ENCODE measurements at places on chromosomes 3 and 15. TPM values are rescaled to one million over a fixed set of nuclear protein-coding genes. Genes with fewer than 3 reads are reported as not detected.
A peak's percentile ranks its signal among the peaks of the same experiment; 100 is the strongest.

GRCh38 chr3:18556503-18557135 is 131.5 kb upstream of the SATB1 start:
- DNase-seq, result peak; percentile 70

- DNase-seq, result no peak
These were observed 2.2 kb upstream of the THRB start for GRCh38 chr3:24496529-24497482.

DNA sequence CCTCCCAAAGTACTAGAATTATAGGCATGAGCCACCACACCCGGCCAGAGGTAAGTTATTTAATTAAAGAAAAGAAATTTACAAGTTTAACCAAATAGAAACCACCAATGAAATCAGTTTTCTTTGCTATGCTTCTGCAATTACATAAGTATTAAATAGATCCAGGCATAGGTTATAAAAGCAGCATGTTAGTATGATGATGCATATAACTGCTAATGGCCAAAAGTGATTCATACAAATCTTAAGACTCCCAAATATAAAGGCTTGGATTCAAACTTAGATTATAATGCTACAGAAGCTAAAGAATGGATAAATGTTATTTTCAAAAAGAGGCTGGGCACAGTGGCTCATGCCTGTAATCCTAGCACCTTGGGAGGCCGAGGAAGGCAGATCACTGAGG is 32.8 kb upstream of the HDC start:
- DNase-seq, result no peak

GRCh38 chr15:99703603-99704443 is 29.4 kb downstream of the LYSMD4 start:
- no peak for DNase-seq

DNA sequence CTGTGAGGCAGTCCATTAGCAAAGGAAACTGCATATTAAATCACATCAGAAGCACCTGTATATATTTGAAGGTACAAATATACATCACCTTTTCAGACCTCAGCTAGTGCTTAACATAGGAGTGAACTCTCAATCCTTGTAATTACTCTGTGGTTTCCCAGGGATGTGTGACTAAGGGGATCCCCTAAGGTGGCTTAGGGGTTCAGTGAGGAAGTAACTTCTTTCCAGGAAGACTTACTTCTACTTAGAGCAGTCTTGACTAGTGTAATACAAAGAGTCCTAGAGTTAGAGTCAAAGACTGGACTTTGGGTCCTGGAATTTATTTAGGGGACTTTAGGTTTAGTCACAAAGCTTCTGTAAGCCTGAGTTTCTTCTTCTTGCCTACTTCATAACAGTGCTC is 8.7 kb upstream of the SUMF1 start:
- DNase-seq, result no peak

The SLC15A2 gene
- total RNA-seq, result 5.0 TPM

The GPR87 gene
- 1.3 TPM for total RNA-seq

DNA sequence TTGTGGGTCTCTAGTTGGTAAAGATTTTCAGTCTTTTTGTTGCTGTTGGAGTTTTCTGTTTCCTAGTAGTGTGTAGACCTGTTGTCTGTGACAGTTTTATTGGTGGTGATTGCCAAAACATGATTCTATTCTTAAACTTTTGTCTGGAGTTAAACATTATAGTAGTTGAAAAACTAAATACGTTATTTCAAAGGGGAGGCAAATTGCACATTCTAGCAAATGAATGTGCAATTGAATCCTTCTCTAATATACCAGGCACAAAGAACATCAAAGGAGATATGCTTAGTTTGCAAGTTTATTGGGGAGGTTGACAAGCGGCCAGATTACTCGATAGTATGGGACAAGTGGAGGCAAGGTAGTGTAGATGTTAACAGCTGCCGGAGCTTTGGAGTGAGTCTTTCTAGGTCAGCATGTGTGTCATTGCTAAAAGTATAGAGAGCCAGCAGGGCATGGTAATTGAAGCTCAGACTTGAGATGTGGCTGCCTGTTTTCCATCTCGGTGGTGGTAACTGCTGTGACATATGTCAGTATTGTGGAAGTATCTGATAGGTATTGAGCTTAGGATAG is 20.6 kb downstream of the CHD2 start:
- DNase-seq, result no peak

DNA sequence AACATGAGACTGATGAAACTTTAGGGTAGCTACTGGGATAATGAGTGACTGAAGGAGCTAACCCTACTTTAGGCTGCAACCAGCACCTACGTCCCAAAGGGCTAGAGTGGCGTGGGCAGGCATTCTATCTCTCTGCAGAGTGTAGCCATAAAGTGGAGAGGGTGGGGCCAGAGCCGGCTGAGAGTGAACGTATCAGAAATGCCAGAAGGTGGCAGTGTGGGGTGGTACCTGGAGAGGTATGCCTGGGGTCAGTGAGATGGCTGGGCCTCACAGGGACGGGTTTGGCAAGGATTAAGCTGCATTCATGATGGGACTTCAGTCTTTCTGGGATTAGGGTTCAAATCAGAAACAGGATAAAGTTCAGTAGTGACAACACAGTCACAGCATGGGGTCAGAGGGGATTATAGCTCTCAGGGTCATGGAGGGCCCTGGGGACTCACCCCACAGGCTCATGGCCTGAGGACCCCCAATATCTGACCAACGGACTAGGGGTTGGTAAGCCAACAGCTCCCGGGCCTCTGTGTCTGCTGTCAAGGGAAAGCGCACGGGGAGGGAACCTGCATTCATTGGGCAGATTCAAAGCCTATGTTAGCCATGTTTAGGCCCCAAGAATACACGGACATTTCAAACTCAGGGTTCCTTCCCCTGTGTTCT is 86.5 kb upstream of the FOXB1 start:
- DNase-seq, result peak; percentile 78

GRCh38 chr3:140614001-140614400 is 63.9 kb upstream of the TRIM42 start:
- no peak for DNase-seq

The CSK gene
- 231 TPM for total RNA-seq

The C3orf85 gene
- total RNA-seq, result not detected

The KLHL6 gene
- 47.0 TPM for total RNA-seq

The POLG gene
- 83.7 TPM for total RNA-seq

GRCh38 chr3:157081626-157082210 is 78.2 kb downstream of the CCNL1 start:
- DNase-seq, result peak; percentile 93

The PIGZ gene
- total RNA-seq, result 1.1 TPM

The VIPR1 gene
- total RNA-seq, result 5.2 TPM

- DNase-seq, result no peak
These were observed 186.6 kb downstream of the TIGIT start for GRCh38 chr3:114480442-114480841.

DNA sequence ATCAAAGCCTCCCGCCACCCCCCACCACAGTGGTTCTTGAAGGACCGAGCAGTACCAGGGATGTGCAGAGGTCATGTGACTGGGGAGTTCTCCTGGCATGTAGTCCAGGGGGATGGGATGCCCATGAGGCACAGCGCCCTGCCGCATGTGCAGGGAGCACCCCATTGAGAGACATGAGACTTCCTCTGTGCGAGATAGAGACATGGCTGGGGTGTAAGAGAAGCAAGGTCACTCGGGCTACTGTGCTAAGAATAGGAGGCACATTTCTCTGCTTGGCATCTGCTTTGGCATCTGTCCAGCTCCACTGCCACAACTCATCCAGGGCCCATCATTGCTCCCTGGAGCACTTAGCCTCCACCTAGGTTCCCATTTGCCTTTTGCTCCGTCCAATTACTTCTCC is 2.4 kb upstream of the CYP1A1 start:
- DNase-seq, result peak; percentile 52

DNA sequence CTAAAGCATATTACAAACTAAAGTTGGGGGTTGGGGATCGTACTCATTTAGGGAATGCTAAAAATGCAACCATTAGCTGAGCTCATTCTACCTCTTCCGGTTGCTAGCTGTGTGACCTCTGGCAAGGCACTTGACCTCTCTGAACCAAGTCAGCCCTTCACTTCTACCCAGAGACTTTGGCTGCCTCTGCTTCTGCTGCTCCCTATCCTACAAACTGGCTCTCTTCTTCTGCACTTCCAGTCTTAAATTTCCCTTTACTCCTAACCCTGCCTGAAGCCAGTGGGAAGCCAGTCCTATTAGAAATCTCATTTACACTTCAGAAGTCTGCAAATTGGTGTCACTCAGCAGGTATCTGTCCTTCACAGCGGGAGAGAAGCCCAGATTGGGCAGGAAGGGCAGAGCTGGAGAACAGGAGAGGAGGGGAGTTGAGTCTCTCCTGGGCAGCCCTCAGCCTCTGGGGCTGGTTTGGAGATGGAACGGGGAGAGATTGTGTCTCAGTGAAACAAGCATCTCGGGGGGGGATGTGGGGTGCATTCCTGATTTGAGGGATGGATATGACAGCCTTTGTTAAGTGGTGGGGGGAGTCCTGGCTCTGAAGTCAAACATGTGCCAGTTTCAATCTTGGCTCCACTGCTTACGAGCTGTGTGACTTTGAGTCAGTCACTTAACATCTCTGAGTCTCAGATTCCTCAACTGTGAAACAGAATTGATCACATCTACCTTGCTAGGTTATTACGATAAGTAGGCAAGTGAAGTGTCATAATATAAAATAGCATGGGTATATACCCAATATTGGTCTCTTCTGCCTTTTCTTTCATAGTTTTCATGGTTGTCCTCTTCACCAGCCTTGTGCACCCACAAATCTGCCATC is 7.8 kb upstream of the AEN start:
- no peak for DNase-seq

DNA sequence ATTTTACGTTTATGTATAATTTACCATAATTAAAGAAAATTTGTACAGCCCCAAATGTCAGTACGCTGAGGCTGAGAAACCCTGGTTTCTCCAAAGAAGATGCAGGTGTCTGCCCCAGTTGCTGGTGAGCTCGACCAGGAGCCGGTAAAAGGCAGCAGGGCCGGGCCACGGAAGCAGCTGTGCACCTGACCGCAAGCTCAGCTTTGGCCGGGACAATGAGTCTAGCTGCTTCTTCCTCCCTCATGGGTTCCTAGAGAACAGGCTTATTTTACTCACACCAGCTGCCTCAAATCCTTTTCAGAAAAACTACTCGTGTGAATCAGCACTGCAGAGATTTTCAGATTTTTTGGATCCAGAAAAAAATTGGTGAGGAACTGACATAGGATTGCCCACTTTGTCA is 18.0 kb upstream of the ZXDC start:
- no peak for DNase-seq
